Glutamatergic neuron (in vitro differentiated cells): ENCODE measurements at places on chromosomes 5 and 9.
A peak's percentile ranks its signal among the peaks of the same experiment; 100 is the strongest.

DNA sequence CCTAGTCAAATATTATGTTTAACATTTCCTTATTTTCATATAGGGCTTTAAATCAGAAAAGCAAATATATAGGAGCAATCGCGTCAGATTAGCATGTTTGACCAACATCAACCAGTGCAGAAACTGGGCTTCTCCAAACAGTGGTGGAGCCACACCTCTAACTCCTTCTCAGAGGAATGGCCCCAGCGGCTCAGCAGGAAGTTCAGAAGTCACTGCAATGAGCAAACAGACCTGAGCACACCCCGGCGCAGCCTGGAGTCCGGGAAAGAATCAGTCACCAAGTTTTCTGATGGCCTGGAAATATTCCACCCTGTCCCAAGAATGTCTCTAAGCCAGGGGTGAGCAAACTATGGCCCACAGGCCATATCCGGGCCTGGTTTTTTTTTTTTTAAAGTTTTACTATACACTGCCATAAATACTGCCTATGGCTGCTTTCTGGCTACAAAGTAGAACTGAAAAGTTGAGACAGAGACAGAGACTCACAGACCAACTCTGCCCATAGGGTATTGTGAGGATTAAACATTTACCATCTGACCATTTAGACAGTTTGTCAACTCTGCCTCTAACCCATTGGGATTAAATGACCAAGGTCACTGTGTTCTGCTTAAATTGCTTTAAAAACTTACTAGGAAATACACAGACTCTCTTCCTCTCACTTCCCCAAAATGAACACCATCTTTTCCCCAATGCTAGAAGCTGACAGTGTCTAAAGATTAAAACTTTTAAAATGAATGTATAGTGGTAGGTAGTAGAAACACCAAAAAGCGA lies 5.4 kb downstream of the GOLM1 start:
- no peak for DNase-seq

- no peak for DNase-seq
Observed at GRCh38 chr5:3353561-3353960, 242.1 kb upstream of the IRX1 start.

- no peak for DNase-seq
Observed at GRCh38 chr9:108919517-108919916, 14.4 kb downstream of the ELP1 start.

- no peak for DNase-seq
Observed at GRCh38 chr5:153813901-153814300, 224.8 kb downstream of the FAM114A2 start.

GRCh38 chr5:116569999-116570398 lies 4.6 kb downstream of the SEMA6A start:
- DNase-seq = no peak

- peak; percentile 66 for DNase-seq
Observed at GRCh38 chr9:4548811-4549725, 58.8 kb downstream of the SLC1A1 start.

GRCh38 chr9:127076860-127077643 lies 45.4 kb downstream of the ANGPTL2 start:
- DNase-seq = no peak

GRCh38 chr9:18324928-18325745 lies 148.8 kb upstream of the ADAMTSL1 start:
- no peak for DNase-seq

GRCh38 chr5:127844581-127845021 lies 141.4 kb downstream of the CCDC192 start:
- no peak for DNase-seq

GRCh38 chr9:123169926-123170325 lies 98.5 kb downstream of the STRBP start:
- DNase-seq = no peak

DNA sequence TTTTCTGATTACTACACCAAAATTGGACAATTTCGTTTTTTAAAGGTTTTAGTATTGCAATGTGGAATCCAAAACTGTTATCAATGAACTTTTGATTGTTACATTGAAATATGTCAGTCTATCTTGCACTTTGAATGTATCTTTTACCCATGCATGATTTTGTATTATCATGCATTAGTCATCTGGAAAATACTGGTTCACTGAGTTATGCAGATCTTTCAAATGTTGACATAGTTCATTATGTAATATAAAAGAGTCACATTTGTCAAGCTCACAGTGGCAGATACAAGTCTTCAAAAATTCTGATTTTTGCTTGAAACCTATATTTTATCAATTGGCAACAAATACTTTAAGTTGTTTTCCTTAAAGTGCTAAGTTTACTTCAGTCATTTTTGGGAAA lies 85.2 kb downstream of the NR3C1 start:
- DNase-seq = no peak

DNA sequence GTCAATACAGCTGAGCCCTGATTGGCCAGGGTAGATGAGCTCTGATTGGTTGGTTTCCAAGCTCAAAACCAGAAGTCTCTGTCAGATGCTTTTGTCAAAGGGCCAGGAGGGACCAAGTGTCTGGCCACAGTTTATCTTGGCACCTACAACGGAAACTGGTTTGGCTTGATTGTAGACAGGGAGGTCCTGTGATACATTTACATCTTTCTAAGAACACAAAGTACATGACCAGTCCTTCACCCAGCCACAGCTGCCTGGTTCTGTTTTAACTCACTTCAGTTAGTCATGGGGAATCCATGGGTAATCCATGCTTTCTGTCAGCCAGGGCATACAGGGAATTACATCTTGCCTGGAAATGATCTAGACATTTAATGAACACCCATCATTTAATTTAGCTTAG lies 171.2 kb downstream of the SLC12A2 start:
- no peak for DNase-seq
